ENCODE measurements at places on chromosomes 12 and 14. TPM values are rescaled to one million over a fixed set of nuclear protein-coding genes. Genes with fewer than 3 reads are reported as not detected.

DNA sequence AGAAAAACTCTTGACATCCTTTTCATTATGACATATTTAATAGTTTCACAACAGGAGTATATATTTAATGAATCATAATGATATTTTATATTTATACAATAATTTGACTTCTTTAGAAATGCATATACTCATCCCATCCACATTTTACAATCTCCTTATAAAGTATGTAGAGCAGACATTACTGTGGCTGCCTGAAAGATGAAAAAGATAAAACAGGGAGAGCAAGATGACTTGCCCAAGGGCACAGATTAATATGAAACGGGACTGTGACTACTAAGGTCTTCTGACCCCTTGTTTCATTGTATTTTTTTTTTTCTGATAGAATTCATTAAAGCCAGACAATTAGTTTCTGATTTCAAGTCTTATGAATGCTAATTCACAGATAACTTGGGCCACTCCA lies 293.6 kb downstream of the SOX5 start:
- DNase-seq: no peak

GRCh38 chr12:116558280-116559161 lies 660 bp upstream of the MAP1LC3B2 start:
- DNase-seq: no peak

GRCh38 chr12:116710370-116711150 lies 27.3 kb downstream of the SPRING1 start:
- DNase-seq: no peak

- peak; percentile 86 for DNase-seq
These were observed 9.4 kb downstream of the GCH1 start for GRCh38 chr14:54893151-54893760.

DNA sequence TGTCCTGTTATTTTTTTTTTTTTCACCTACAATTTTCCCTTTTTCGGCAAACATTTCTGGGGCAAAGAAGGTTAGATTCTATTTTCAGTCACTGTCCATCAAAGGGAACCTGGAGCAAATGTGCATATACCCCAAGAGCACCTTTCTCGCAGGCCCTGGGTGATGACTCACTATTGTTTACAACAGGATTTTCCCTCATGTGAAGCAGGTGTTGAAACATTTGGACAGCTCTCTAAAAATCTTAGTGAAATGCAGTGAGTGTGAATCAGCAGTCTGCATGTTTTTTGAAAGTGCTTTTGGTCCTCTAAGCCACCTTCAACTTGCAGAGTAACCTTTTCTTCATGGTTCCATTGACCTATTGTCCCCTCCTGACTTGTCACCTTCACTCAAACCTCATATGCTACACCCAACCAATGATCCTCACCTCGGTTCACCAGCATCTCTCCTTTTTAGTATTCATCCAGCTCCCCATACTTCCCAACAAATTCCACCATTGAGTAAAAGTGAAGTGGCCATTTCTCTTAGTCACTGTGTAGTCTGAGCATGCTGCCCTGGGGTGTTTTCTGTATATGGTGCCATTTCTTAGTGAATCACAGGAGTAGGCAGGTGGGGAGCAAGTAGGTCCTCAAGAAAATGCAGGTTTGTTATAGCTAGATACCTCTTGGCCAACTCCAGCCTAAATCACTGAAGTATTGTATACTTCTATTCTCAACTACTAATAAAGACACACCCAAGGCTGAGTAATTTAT lies 260.2 kb downstream of the BMP4 start:
- peak; percentile 57 for DNase-seq

DNA sequence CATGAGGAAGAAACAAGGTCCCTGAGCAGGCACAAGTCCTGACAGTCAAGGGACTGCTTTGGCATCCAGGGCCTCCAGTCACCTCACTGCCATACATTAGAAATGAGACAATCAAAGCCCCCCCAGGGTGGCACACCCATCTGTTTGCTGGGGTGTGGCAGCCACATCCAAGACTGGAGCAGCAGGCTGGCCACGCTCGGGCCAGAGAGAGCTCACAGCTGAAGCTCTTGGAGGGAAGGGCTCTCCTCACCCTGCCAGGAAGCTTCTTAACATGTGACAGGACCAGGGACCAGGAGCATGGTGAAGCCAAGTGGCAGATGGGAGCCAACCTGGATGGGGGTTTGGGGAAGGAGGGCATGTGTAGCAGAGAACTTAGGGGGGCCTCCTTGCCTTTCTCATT lies 10.0 kb downstream of the CACNB3 start:
- DNase-seq: no peak

GRCh38 chr14:30518867-30519560 lies 39.9 kb upstream of the G2E3 start:
- DNase-seq: no peak

DNA sequence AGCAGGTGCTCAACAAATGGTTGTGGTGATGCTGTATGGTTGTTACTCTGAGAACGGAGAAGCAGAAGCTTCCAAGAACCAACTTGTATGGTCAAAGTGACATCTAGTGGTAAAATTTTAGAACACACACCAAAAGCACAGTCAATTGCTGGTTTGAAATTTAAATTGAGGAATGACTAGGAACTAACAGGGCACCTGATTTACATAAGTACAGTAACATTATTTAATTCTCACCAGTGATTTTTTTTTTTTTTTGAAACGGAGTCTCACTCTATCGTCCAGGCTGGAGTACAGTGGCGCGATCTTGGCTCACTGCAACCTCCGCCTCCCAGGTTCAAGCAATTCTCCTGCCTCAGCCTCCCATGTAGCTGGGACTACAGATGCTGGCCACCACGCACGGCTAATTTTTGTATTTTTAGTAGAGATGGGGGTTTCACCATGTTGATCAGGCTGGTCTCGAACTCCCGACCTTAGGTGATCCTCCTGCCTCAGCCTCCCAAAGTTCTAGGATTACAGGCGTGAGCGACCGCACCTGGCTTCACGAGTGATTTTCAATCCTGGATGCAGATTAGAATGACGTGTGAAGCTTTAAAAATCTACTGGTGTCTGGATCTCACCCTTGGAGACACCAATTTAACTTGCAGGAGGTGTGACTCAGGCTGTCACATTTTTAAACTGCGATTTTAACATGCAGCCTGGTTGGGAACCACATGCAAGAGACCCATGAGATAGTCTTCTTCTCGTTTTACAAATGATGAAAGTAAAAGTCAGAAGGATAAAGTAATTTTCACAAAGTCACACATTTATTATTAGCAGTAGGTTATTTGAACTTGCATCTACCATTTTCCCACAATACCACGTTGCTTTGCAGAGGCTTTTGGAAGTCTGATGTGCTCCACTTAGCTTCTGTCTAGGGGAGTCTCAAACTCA lies 14.1 kb upstream of the NUMB start:
- peak; percentile 54 for DNase-seq

DNA sequence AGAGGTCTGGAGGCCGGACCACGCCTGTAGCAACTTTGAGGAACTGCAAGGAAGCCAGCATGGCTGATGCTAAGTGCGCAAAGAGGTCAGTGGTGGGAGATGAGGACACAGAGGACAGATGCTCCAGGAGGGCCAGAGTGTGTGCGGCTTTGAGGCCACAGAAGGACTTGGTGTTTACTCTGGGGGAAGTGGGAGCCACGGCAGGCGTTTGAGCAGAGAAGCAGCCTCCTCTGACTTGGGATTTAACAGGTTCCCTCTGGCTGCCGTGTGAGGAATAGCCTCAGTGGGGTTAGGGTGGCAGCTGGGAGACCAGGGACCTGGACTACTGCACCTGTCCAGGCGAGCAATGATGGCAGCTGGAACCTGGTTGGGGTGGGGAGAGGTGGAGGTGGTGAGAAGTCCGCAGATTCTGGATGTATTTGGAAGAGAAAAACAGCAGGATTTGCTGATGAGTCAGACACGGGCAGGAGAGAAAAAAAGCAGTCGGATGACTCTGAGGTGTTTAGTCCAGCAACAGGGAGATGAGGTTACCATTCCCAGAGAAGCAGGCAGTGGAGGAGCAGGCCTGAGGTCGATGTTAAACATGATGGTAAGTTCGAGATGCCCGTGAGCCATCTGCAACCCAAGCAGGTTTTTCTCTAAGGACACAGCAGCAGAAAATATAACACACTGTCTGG lies 143.5 kb downstream of the SCARB1 start:
- DNase-seq: peak; percentile 77

GRCh38 chr14:71932229-71932981 lies at the start of gene RGS6:
Gene RGS6 (plus strand): TSS chr14:71932429.
- peak; percentile 70 for DNase-seq

GRCh38 chr14:56798447-56799342 lies 11.6 kb downstream of the OTX2 start:
- no peak for DNase-seq

- DNase-seq: no peak
These were observed 14.6 kb upstream of the UBC start for GRCh38 chr12:124928912-124929530.

- DNase-seq: no peak
These were observed 95.7 kb downstream of the CEP128 start for GRCh38 chr14:80845856-80846255.

GRCh38 chr14:105430042-105430441 lies 10.4 kb downstream of the MTA1 start:
- no peak for DNase-seq

DNA sequence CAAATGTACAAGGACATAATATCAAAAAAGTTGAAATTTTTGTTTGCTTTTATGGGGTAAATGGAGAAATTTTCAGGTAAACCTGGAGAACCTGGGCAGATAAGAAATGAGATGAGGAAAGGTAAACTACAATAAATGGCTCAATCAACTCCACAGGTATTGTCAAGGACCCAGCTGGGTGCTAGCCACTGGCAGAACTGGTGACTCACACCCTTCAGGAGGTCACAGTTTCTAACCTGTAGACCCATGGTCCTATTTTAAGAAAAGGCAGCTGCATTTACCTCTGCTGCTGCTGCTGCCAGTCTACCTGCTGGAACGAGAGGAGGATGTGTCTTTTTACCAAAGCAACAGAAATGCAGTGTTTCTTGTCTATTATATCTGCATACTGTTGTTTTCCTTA lies 226.6 kb downstream of the ALG10B start:
- DNase-seq: peak; percentile 25

DNA sequence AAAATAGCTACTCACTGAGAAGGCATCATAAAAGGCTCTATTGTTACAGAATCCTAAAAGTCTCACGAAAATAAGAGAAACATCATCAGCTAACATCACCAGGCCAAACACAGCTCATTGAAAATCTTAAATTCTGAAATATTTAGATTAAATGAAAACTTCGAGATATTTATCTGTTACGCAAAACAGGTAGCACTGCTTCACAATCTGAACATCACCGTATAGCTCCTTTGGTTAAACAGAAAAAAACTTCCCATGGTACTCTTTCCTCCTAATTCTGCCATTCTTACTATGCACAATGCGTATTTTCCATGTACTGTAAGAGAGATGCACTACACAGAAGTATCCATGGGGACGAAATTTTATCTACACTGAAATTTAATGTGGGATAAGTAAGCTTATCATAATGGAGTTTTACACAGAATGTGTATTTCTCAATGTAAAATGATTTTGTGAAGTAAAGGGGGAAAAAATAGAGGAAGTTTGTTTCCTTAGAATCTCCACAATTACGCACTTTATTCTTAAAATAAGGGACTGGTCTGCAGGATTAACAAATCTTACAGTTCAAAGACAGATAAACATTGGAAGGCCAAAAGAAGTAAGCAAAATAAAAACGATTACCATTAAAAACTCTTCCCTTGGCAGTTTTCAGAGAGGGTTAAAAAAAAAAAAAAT lies 1.9 kb downstream of the SGPP1 start:
- no peak for DNase-seq

- DNase-seq: peak; percentile 70
These were observed 14.7 kb downstream of the PIK3C2G start for GRCh38 chr12:18275981-18276380.

- no peak for DNase-seq
These were observed 146.2 kb upstream of the SLC38A2 start for GRCh38 chr12:46518729-46519128.

GRCh38 chr14:81555051-81555450 lies 21.4 kb upstream of the SEL1L start:
- DNase-seq: no peak

Gene CFAP54
- total RNA-seq: 1.5 TPM

Gene GARIN6
- not detected for total RNA-seq

Gene FAR2
- 4.0 TPM for total RNA-seq

Gene GAPDH
- total RNA-seq: 13,434 TPM
